GM13976 (cell line): ENCODE measurements at places on chromosomes 1 and 21.
A peak's percentile ranks its signal among the peaks of the same experiment; 100 is the strongest.

GRCh38 chr21:39531840-39532239 lies 80.1 kb downstream of the SH3BGR start:
- DNase-seq: no peak

DNA sequence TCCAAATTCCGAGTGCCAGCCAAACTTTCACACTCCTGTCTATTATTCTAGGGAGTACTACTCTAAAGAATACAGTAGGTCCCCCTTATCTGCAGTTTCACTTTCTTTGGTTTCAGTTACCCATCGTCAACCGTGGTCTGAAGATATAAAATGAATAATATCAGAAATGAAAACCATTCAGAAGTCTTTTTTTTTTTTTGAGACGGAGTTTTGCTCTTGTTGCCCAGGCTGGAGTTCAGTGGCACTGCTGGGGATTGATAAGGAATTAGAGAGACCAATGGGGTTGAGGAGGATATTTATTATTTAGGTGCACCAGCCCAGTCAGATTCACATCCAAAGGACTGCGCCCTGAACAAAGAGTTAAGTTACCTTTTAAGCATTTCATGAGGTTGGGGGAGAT lies 52.9 kb upstream of the SRSF10 start:
- DNase-seq: no peak

GRCh38 chr1:18991585-18991984 lies 35.1 kb upstream of the IFFO2 start:
- no peak for DNase-seq

GRCh38 chr1:97093741-97094140 lies 372.2 kb downstream of the PTBP2 start:
- no peak for DNase-seq

DNA sequence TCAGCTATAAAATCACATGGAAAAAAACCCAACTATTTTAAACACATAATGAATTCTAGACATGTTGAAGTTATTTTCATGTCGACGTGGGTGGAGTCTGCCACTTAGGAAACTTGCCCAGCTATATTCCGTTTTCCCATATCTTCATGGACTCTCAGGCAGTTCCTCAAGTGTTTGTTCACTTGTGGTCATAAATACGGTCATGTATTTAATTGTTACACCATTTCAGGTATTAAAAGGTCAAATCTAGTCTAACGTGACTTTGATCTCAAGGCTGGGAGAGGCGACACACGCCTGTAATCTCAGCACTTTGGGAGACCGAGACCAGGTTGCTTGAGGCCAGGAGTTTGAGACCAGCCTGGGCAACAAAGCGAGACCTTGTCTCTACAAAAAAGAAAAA lies 346.9 kb downstream of the PBX1 start:
- no peak for DNase-seq

DNA sequence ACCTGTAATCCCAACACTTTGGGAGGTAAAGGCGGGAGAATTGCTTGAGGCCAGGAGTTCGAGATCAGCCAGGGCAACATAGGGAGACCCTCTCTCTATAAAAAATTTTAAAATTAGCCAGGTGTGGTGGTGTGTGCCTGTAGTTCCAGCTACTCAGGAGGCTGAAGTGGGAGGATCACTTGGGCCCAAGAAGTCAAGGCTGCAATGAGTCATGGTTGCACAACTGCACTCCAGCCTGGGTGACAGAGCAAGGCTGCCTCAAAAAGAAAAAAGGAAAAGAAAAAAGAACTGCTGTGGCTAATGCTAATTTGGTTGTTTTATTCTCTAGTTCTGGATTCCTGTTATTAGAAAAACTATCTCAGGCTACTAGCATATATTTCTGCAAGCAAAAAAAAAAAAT lies 29.8 kb downstream of the DBT start:
- DNase-seq: no peak

DNA sequence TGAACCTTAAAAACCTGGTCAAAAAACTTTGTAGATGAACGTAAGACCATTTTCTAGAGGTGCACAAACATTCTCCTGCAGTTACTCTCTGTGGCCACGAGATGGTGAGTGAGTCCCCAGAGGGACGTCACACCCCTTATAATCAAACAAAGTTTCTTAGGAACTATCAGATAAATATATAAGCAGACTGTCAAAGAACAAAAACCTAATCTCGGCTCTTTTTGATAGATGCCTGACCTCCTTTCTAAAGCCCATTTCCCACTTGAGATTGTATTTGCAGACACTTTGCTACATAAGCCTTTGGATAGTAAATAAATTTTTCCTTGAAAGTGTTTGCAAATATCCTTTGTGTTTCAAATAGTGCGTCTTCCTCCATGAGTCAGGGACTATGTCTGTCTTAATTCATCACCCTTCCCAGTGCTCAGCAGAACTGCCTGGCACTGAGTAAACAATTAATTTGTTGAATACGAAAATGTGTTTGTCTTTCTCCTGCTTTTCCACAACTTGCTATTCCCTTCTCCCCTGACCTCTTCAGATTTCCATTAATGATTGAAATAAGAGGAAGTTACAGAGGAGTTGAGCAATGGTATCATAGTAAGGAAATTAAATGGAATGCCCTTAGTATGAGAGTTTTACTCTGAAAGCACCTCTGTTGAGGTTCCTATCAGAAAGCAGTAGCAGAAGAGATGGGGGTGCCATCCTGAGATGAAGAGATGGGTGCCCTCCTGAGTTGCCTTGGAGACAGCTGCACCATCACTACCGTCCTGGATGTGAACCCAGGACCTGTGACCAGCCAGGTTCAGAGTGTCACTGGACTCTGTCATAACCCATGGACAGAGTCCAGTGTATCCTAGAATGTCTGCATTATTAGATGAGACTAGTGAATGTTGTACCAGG lies 57.8 kb upstream of the RAVER2 start:
- peak; percentile 47 for DNase-seq

- DNase-seq: no peak
Measured at GRCh38 chr1:72521659-72522058, 239.3 kb upstream of the NEGR1 start.
